ENCODE measurements at places on chromosomes 11 and 22.
A peak's percentile ranks its signal among the peaks of the same experiment; 100 is the strongest.

- DNase-seq: no peak
Observed at GRCh38 chr22:38315823-38316363, 1.3 kb downstream of the CSNK1E start.

GRCh38 chr22:23753385-23753784, 840 bp downstream of the VPREB3 start:
- no peak for DNase-seq

- DNase-seq: no peak
Observed at GRCh38 chr11:2671748-2672147, 28.0 kb downstream of the KCNQ1OT1 start.

GRCh38 chr11:30454111-30454510, 131.2 kb downstream of the ARL14EP start:
- DNase-seq: no peak

GRCh38 chr11:75350743-75351540, 519 bp downstream of the ARRB1 start:
- DNase-seq: no peak

- DNase-seq: no peak
Observed at GRCh38 chr11:28228196-28228895, 120.2 kb downstream of the METTL15 start.

GRCh38 chr11:110362971-110363509, 66.6 kb upstream of the RDX start:
- no peak for DNase-seq

DNA sequence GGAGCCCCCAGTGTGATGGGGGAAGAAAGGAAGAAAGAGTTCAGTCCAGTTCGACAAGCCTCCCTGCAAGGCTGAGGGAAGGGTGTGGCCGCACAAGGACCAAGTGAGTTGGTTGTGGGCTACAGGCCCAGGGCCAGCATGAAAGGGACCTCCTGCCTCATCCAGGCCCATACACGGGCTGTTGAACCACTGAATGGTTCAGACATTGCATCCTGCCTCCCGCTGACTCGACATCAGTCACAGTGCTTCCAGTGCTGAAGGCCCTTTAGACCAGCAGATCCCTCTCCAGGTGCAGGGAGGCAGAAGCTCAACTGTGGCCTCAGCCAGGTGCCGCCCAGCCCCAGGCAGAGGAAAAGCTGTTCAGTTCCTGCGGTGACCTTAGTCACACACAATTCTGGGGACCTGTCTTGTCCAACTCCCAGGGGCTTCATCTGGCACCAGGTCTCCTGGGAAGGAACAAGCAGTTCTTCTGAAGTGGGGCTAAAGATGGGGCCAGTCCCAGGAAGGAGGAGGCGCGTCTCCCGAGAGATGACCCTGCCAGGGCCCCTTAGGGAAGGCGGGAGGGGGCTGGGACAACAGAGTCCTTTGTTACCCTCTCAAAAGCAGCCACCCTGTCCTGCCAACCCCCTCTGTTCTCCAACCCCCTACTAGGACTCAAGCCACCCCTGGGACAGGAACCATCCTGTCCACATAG, 6.6 kb downstream of the ARRB1 start:
- no peak for DNase-seq

- DNase-seq: no peak
Observed at GRCh38 chr11:45920531-45921477, 1.7 kb upstream of the LARGE2 start.

DNA sequence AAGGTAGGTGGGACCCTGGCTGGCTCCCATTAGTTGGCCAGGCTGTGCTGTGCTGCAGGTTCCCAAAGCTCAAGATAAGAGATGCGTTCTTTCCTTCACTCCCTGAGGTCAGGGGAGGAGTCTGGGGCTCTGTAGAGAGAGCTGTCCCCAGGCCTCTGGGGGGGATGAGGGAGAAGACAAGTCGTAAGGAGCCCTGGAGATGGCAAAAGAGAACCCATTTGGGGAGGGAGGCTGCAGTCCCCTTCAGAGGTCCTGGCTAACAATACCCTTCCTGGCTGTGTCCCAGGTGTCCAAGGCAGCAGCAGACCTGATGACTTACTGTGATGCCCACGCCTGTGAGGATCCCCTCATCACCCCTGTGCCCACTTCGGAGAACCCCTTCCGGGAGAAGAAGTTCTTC, 916 bp downstream of the GNG3 start:
- no peak for DNase-seq

DNA sequence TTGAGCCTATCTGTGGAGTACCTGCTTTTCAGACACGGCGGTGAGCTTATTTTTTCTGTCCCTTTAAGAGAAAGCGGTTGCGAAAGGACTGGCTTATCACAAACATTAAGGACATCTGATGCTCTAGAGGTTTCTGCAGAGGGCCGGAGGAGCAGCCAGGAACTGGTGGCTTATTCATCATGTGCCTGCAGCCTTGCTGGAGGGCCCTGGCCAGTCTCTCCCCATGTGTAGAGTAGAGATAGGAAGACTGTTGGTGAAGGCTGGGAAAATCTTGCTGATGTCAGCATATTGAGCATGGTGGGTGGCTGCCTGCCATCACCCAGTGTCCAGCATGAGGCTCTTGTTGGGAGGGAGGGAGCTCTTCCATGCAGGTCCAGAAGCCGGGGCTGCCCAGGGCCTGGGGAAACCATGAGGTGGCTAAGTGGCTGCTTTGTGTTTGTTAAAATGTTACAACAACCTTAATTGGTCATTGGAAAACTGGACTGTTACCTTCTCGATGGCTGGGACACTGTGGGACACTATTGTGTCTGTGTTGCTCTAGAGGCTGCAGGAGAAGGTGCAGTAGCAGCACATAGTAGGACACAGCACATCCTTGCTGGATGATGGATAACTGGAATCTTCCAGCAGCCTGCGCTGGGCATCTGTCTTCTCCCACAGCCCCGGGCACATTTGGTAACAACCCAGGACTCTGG, 54.3 kb downstream of the TSPAN18 start:
- DNase-seq: no peak

DNA sequence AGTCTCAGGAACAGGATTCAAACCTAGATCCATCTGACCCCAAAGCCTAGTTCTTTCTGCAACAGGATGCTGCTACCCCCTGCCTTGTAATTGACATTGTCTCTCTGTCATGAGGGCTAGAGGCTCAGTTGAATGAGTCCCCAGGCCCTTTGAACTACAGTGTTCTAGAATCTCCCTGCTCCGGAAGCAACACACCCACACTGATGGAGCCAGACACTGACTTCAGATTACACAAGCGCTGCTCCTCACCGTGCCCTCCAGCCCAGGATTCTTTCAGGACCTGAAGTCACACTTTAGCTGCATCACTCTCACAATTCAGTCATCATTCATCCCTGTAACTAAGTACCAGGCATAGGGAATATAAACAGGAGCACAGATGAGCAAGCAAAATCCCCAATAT, 69.6 kb downstream of the RAB30 start:
- peak; percentile 4 for DNase-seq

GRCh38 chr11:30333405-30333804, 10.5 kb downstream of the ARL14EP start:
- no peak for DNase-seq

DNA sequence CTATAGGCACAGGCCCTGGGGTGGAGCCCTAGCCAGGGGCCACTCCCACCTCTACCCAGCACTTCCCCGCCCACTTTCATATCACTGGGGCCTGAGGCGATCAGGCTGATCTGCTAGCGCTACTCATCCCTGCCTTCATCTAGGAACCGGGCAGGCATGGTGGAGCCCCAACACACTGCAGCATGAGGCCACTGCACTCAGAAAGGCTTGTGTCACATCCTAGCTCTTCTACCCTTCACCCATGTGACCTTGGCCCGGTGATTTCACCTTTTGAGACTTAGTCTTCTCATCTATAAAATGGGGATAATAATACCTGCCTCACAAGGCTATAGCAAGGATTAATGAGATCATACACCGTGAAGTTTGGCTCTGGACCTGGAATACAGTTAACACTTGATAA, 18.1 kb upstream of the GDPD5 start:
- DNase-seq: no peak

- DNase-seq: no peak
Observed at GRCh38 chr22:32557925-32558324, 83.3 kb downstream of the FBXO7 start.

GRCh38 chr11:74780248-74781005, 31.8 kb downstream of the RNF169 start:
- no peak for DNase-seq

DNA sequence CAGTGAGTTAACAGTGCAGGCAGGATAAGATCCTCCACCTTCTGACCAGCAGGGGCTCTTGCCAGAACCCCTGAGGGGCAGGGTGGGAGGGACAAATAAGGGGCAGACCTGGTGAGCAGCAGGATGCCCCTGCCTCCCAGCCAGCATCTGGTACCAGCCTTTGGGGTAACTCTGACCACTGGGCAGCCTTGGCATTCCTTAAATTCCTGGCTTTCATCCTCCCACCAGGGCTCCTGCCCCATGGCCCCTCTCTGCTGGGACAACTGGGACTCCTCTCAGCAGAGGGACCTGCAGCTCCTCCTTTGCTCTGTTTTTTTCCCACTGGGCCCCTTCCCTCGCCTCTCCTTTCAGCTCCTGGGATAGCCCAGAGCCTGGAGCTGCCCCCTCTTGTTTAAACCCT, 98.0 kb upstream of the CD82 start:
- no peak for DNase-seq

- no peak for DNase-seq
Observed at GRCh38 chr22:38564669-38565068, 5.3 kb downstream of the DMC1 start.

GRCh38 chr11:72433455-72434036, 785 bp downstream of the CLPB start:
- DNase-seq: no peak

- DNase-seq: no peak
Observed at GRCh38 chr11:44361813-44362212, 51.9 kb upstream of the ALX4 start.

- DNase-seq: no peak
Observed at GRCh38 chr22:44586999-44587736, 89.1 kb upstream of the RTL6 start.

DNA sequence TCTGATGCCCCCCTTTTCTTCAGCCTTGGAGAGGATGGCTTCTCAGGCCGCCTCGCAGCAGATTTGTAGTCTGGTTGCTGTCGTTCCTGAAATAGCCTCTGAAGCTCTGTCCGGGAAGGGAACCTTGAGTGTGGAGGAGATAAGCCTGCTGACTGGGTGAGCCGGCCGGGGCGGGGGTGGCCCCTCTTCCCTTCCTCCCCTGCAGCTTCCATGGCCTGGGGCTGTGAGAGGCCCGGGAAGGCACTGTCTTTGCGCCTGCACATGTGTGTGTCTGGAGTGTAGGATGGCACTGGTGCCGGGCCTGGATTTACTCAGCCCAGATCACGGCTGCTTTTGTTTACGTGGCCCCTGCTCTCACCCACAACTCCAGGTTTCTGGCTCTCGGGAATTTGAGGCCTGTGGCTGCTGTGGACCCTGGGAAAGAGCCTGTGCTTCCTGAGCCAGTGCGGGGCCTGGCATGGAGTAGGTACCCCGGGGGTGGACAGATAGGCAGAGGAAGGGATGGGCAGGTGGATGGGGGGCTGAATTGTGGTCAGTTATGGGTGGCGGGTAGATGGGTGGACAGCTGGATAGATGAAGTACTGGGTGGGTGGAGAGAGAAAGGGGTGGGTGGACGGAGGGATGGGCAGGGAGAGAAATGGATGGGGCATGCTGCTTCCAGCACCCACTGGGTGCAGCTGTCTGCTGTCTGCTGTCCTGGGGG, 16.6 kb downstream of the KCNQ1 start:
- DNase-seq: no peak

DNA sequence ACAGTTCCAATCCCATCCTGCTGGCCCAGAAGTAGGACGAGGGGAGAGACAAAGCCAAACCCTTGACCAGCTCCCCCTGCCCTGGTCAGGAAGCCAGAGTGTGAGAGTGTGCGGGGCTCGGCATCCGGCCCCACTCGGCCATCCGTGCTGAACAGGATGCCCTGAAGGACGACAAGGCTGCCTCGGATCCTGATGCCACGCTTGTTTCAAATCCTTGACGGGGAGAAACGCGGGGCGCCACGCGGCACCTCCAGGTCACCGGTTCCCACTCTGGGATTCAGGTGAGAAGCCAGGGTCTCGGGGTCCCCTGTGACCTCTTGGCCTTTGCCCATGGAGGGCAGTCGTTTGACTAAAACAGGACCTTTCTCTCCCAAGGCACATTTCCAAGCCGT, 167.8 kb downstream of the BRD1 start:
- no peak for DNase-seq

DNA sequence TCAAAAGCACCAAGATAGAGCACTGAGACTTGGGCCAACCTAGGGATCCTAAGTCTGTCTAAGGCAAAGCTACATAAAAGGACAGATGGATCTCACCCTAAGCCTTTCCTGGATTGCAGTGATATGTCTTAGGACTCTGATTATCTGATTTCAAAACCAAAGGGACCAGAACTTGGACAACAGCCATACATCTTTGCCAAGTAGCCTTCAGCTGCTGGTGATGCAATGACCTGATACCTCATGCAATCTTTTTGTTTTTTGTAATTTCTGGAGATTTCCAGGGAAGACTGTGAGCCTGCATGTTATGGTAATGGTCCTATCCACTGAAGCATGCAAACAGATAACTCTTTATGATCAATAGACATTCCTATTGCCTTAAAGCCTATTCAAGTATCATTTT, 230.4 kb upstream of the MTNR1B start:
- DNase-seq: no peak

DNA sequence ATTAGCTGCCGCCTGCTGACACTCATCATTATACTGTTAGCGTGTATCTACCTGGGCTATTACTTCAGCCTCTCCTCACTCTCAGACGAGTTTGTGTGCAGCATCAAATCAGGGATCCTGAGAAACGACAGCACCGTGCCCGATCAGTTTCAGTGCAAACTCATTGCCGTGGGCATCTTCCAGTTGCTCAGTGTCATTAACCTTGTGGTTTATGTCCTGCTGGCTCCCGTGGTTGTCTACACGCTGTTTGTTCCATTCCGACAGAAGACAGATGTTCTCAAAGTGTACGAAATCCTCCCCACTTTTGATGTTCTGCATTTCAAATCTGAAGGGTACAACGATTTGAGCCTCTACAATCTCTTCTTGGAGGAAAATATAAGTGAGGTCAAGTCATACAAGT, 51.1 kb downstream of the PANX1 start:
- no peak for DNase-seq

DNA sequence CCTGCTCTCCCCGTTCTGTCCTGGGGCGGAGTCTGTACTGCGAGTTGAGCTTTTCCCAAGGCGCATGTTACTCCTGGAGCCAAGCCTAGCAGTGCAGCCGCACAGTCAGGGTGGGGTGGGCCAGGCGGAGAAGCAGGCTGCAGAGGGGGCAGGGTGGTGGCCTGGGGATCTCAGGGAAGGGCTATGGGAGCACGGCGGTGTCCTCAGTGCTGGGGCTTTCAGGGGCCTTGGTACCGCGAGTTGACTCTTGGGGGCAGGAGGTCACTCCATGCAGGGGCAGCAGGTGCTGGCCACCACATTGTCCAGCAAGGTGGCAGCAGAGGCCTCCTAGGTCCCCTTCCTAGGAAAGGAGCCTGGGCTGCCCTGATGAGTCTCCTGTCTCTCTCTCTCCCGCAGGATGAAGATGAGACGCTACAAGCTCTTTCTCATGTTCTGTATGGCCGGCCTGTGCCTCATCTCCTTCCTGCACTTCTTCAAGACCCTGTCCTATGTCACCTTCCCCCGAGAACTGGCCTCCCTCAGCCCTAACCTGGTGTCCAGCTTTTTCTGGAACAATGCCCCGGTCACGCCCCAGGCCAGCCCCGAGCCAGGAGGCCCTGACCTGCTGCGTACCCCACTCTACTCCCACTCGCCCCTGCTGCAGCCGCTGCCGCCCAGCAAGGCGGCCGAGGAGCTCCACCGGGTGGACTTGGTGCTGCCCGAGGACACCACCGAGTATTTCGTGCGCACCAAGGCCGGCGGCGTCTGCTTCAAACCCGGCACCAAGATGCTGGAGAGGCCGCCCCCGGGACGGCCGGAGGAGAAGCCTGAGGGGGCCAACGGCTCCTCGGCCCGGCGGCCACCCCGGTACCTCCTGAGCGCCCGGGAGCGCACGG, 14.9 kb upstream of the MIEF1 start:
- no peak for DNase-seq

All from stimulated activated CD8-positive, alpha-beta memory T cell treated with anti-CD3 and anti-CD28 coated beads, Interleukin-4, amount 100 ng/mL, for 4 hours (primary cell).